GM03348 (cell line): ENCODE measurements at places on chromosomes 3 and 15.

GRCh38 chr3:194565597-194566190 is 67.5 kb downstream of the TMEM44 start:
- peak; percentile 82 for DNase-seq

DNA sequence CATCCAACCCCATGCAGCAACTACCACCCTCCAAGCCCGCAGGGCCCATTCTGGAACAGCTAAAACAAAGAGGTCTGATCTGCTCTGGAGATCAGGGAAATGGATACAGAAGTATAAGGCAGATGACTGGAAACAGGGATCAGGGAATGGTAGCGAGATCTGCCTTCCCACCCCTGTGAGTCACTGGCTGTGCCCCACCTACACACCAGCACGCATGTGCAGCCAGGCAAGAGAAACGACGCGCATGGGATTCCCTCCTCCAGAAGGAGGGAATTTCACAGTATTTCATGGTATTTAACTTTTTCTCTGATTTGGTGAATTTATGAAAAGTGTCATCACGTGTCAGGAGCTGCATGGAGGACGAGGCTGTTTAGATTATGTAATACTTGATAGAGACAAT is 116.7 kb downstream of the ARRDC4 start:
- peak; percentile 61 for DNase-seq

GRCh38 chr3:43014241-43014640 is 35.1 kb downstream of the GASK1A start:
- no peak for DNase-seq

- peak; percentile 46 for DNase-seq
These were observed 1.4 kb downstream of the EPHB1 start for GRCh38 chr3:134796281-134797056.

GRCh38 chr15:56036546-56037067 is 43.2 kb upstream of the NEDD4 start:
- DNase-seq: no peak

- DNase-seq: no peak
These were observed 164.0 kb upstream of the NR2F2 start for GRCh38 chr15:96166223-96167200.

DNA sequence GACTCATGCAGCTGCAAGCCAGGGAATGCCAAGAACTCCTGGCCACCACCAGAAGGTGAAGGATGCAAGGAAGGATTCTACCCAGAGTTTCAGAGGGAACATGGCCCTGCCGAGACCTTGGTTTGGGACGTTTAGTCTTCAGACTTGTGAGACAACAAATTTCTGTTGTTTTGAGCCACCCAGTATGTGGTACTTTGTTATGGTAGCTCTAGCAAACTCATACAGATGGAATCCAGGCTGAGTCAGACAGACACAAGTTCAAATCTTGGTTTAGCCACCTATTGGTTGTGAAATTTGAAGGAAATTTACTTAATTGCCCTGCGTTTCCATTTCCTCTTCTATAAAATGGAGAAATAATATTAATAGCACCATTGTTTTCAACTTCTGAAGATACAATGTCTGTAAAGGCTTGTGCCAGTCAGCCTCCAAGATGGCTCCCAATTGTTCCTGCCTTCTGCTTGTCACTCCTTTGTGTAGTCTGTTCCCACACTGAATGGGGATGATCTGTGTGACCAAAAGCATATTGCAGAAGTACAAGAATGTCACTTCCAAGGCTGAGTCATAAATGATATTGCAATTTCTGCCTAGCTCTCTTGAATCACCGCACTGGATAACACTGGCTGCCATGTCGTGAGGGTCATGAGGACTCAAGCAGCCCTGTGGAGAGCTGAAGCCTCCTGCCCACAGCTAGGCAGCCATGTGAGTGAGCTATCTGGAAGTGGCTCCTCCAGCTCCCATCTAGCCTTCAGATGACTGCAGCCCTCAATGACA is 223.5 kb upstream of the PROK2 start:
- DNase-seq: peak; percentile 27

DNA sequence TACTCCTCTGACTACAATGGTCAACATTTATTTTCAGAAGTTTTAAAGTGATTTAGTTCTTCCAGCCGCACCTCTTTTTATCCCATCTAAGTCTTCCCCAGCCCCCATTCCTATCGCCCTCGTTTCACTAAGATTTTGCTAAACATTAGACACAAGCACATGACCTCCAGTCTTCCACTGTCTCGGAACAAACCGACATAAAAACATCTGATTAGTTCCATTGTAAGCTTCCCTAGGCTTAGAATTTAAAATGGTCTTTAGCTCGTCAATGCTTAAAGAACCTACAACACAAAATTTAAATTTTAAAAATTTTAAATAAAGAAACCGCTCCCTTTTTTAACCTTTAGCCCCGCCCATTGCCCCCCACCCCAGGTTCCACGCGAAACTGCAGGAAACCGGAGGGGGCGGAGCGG is 284 bp upstream of the TSC22D2 start:
- DNase-seq: no peak

- DNase-seq: no peak
These were observed 372.5 kb downstream of the TBL1XR1 start for GRCh38 chr3:176824811-176825210.

GRCh38 chr3:97612632-97613031 is 151.9 kb upstream of the ARL6 start:
- DNase-seq: no peak

GRCh38 chr15:41779662-41780157 is 5.4 kb downstream of the MAPKBP1 start:
- DNase-seq: no peak

DNA sequence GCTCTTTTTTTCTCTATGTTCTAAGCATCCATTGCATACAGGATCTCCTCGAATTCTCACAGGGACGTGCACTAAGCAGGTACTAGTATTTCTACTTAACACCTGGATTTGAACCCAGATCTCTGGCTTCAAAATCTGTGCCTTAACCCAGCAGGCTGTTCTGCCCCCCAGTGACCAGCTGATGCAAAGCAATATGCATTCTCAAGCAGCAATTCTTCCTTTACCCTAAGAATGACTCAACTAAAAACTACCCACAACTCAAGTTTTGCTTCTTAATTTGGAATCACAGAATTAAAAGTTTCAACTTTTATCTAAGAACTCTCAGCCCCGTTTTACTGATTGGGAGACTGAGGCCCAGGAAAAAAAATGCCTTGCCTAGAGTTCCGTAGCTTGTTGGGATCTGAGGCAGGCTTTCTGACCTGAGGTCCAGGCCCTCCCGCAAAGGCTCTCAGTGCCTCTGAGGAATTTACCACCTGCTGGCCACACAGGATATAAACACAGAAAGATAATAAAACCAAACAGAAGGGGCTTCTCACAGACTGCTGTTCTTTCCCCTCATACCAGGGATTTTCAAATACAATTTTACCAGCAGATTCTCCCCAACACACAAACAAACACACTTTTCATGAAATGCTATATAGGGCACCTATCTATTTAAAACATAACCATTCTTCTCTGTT is 115.4 kb upstream of the RAD18 start:
- DNase-seq: no peak

DNA sequence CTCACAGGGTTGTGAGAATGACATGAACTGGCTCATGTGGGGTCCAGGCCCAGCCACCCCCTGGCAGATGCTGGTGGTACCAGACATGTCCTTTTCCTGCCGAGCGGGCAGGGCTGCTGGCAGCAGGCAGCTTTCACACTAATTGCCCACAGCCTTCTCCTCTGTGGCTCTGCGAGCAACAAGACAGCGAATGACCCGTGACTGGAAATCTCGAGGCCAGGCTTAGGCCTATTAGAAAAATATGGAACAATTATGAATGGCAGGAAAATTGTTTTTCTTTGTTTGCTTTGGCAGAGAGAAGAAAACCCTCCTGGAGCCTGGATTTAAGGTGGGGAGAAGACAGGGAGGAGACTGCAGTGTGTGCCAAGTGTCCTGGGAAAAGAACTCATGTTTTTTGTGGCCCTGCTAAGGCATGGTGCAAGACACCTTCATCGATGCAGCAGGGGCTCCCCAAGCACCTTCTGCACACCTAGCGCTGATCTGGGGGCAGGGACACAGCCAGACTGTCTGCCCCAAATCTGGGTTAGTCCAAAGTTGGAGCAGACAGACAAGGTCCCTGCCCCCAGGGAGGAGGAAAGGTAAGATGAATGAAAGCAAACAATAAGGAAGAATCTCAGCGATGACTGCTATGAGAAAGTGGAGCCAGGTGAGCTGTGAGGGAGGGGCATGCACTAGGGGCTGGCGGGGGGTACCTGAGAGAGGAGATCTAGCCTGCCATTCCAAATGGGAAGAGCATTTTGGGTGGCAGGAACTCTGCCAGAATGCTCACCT is 193.8 kb upstream of the TLE3 start:
- DNase-seq: no peak

- no peak for DNase-seq
These were observed 74.5 kb downstream of the RAB7A start for GRCh38 chr3:128800241-128801187.

- DNase-seq: no peak
These were observed 275.0 kb downstream of the NFKBIZ start for GRCh38 chr3:102124282-102124681.

- peak; percentile 90 for DNase-seq
These were observed 59.1 kb upstream of the TLE3 start for GRCh38 chr15:70156671-70157271.

DNA sequence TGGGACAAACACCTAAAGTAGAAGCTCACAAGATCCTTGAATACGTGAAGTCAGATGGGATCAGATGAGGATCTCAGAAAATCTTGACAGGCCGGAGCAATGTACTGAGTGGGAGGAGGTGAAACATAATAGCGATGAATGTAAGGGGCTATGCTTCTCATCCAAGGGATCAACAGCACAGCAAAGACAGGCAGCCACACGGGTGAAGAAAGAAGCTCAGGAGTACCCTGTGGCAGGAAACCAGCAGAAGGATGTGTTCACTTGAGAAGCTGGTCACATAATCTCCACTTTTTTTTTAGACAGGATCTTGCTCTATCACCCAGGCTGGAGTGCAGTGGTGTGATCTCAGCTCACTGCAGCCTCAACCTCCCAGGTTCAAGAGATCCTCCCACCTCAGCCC is 92.4 kb downstream of the MEGF11 start:
- DNase-seq: no peak

GRCh38 chr15:32786906-32787305 is 69.1 kb downstream of the GREM1 start:
- DNase-seq: no peak

DNA sequence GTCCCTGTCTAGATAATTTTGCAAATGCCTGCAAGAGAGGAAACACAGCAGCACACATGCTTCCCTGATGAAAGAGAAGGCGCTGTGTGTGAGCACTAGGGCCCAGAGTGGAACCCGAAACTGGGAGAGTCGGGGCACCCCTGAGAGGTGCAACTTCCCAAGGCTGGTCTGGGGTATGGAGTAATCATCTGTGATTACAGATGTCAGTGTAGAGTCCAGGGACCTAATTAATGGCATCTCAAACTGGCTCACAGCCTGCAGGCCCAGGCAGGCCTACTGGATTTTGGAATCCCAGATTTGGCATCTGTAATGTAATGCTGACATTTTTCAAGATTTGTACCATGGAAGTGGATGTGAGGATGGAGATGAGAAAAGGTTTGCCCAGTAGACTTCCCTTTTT is 29.4 kb downstream of the PGPEP1L start:
- no peak for DNase-seq

- no peak for DNase-seq
These were observed 6.5 kb upstream of the COL7A1 start for GRCh38 chr3:48601622-48601994.

GRCh38 chr3:143183665-143183964 is 64.0 kb downstream of the CHST2 start:
- DNase-seq: no peak

- no peak for DNase-seq
These were observed 77.2 kb upstream of the RASGRF1 start for GRCh38 chr15:79167776-79168175.

DNA sequence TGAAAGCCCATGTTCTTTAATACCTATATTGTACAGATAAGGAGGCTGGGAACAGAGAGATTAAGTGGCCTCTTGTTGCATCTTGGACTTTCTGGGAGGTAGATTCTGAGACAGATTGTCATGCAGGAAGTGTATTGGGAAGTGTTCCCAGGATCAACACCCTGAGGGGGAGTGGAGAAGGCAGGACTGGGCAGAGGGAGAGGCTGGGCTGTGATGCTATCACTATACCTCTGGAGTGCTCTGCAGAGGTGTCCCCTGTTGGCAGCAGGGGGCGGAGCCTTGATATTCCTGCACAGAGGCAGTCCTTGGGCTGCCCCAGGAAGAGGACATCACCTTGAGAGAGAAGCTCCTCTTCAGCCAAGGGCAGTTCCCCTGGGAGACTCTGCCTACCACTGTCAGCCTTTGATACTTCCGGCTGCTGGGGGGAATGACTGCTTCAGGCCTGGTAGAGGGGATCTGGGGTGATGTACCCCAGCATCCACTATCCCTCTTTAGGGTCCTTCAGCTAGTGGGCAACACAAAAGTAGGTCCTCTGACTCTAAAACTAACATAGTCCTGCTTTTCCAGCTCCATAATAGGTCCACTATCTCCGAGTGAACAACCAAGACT is 97.4 kb upstream of the RNU6-1 start:
- no peak for DNase-seq
